ENCODE measurements at places on chromosomes 2 and 18.

DNA sequence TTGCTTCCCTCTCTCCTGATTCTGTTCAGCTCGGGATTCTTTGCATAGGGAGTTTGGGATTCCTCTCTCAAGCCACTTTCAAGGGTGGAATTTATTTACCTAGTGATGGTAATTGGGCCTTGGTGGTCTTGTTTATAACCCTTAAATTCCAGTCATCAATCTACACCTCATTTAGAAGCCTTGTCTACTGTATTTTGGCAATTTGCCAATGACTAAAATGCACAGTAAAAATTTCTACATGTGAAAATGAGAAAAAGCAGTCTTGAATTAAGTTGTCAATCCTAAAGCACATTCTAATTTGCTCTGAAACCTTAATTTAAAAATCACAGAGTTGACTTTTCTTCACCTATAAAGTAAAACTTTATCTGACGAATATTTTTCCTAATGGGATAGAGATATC is 749.2 kb upstream of the CRIM1 start:
- no peak for DNase-seq

GRCh38 chr2:191114403-191114886 is 36.3 kb downstream of the STAT4 start:
- DNase-seq, result peak; percentile 41

- DNase-seq, result no peak
These were observed 165.5 kb downstream of the TGIF1 start for GRCh38 chr18:3615374-3615985.

- no peak for DNase-seq
These were observed 22.5 kb downstream of the GATA6 start for GRCh38 chr18:22191923-22192322.

DNA sequence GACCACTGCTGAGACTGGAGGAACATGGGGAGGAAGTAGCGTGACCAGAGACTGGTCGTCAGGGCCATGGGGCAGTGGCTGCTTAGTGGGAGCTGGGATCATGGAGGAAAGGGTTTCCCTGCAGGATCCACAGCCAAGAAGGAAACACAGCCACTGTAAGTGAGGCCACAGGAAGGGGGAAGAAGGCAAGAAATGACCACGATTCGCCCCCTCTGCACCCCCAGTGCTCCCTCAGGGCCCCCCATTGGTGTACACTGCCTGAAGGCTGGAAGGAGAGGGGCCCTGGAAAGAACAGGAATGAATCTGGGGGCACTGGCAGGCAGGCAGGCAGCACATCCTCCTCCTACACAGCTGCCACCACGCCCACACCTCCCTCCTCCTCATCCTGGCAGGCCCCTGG is 62.5 kb upstream of the RMDN2 start:
- DNase-seq, result no peak

GRCh38 chr2:42875880-42876279 is 83.5 kb upstream of the HAAO start:
- no peak for DNase-seq

- DNase-seq, result no peak
These were observed 550 bp upstream of the SFXN5 start for GRCh38 chr2:73072129-73072395.

- DNase-seq, result no peak
These were observed 22.1 kb upstream of the TEX51 start for GRCh38 chr2:126876631-126877030.

GRCh38 chr2:25421820-25422411 is 80.2 kb upstream of the DNMT3A start:
- DNase-seq, result no peak

Measured in fibroblast of skin of right biceps (primary cell).